Right ventricle myocardium inferior (tissue), 1 donor: ENCODE measurements at places on chromosomes 2 and 18. TPM values are rescaled to one million over a fixed set of nuclear protein-coding genes. Genes with fewer than 3 reads are reported as not detected.

GRCh38 chr2:7508296-7508943 lies 591.2 kb downstream of the RNF144A start:
- no peak for DNase-seq

GRCh38 chr2:171889333-171889732 lies 4.7 kb downstream of the SLC25A12 start:
- no peak for DNase-seq

DNA sequence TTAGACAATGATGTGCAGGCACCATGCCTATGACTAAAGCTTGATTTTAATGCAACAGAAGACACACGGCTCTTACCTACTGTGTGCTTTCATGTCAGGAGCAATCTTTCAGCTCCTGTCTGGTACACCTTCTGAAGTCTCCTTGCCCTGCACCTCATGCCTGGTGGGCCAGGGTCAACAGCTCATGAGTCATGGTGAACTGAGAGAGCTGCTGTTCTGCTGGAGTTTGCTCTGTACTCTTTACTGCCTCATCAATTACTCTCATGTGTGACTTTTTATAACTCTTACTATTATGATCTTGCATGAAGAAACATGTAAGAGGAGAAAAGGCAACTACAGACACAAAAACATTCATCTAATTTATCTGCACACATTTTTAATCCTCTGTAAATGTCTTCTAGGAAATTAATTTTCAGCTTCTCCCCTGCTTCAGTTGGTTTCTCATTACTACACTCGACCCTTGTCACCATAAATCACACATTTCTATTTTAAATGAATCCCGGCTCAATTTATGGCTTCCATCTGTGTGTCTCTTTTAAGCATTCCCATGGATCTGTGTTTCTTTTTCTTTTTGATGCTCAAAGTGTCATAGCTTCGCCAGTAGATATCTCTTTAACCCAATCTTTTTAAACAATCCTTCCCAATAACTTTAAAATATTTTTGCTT lies 9.7 kb downstream of the SERPINB7 start:
- DNase-seq: no peak

DNA sequence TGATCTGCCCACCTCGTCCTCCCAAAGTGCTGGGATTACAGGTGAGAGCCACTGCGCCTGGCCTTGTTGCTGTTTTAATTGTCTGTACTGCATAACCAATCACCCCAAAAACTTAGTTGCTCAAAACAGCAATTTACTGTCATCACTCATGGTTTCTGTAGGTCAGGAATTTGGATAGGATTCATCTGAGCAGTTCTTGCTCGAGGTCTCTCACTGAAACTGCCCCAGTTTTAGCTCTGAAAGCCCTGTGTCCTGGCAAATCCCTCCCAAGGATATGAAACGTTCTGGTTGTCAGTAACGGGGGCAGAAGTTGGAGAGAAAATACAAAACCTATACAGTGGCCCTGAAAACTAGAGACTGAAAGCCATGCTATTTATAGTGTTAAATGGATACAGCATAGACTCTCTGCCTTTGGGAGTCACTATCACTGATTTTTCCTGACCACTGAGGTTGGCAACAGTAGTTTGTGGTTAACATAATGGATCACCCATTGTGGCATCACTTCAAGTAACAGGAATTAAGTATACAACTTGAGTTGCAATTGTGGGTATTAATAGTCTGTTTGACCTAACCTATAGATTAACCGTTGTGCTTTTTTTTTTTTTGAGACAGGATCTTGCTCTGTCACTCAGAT lies 27.2 kb upstream of the ERICH2 start:
- no peak for DNase-seq

- no peak for DNase-seq
These were observed 77.8 kb downstream of the NCKAP5 start for GRCh38 chr2:133490411-133490980.

GRCh38 chr2:60484133-60484645 lies 69.3 kb downstream of the BCL11A start:
- DNase-seq: no peak

DNA sequence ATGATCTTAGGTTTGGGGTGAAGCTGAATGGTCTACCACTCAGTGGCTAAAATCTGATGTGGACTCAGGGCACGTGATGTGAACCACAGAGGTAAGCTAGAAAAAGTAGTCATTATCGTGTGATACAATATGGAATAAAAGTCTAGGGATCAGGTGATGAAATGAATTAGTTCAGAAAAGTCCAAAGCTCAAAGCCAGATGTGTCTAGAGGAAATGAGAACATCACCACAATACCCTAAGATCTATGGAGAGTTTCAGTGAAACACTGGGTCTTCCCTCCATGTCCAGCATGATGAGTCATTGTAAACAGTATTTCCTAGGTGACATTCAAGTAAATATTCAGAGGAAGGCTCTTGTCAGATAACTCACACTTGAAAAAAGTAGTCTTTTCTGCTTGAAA lies 1257.4 kb upstream of the ZEB2 start:
- no peak for DNase-seq

- no peak for DNase-seq
These were observed 843.4 kb downstream of the TMEM182 start for GRCh38 chr2:103605071-103605780.

DNA sequence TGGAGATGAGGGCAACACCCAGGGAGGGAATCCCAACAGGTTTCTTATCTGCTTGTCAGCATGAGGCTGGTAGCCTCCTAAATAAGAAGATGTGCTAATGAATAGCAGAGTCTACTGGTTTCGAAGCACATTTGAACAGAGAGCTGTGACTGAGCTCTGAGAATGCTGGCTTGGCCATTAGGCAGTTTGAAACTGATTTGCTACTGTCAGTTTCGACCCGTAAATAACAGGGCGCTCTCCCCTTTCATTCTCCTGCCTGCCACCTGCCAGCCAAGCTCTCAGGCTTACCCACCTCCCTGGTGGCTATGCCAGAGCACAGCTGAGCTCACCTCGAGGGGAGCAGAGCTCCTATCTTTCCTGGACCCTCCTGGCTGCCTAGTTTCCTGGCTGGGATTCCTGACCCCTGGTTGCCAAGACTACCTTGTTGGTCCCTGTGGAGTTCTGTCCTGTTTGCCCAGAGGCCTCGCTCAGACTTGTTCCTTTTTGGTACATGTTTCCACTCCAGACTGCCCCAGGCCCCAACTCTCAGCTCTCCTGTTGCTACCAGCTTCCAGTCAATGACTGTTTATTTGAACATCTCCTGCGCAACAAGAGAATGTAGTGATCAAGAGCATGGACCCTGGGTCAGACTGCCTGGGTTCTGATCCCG lies 102.3 kb upstream of the ALPP start:
- DNase-seq: no peak

GRCh38 chr2:9110893-9111569 lies 95.6 kb upstream of the ASAP2 start:
- DNase-seq: no peak

- no peak for DNase-seq
These were observed 114.1 kb upstream of the TRIB2 start for GRCh38 chr2:12602661-12603060.

DNA sequence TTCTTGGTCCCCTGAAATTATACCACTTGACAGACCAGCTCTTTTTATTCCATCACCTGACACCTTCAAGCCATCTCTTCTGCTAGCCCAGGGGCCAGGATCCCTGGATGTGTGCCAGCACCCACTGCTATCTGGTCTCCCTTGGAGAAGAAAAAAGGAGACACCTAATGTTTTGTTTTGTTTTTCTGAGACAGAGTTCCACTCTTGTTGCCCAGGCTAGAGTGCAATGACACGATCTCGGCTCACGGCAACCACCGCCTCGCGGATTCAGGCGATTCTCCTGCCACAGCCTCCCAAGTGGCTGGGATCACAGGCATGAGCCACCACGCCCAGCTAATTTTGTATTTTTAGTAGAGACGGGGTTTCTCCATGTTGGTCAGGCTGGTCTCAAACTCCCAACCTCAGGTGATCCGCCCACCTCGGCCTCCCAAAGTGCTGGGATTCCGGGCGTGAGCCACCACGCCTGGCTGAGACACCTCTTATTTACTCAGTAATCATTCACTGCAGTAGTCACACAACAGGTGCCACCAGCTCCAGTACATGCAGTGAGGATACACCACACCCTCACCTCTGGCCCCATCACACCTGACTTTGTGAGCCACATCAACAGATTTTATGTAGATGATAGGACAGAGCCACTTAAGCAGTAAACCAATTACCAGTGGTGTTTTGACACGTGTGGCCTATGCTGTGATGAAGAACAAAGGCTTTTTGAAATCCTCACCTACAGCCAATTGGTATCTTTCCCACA lies 42.8 kb upstream of the PCBP1 start:
- no peak for DNase-seq

DNA sequence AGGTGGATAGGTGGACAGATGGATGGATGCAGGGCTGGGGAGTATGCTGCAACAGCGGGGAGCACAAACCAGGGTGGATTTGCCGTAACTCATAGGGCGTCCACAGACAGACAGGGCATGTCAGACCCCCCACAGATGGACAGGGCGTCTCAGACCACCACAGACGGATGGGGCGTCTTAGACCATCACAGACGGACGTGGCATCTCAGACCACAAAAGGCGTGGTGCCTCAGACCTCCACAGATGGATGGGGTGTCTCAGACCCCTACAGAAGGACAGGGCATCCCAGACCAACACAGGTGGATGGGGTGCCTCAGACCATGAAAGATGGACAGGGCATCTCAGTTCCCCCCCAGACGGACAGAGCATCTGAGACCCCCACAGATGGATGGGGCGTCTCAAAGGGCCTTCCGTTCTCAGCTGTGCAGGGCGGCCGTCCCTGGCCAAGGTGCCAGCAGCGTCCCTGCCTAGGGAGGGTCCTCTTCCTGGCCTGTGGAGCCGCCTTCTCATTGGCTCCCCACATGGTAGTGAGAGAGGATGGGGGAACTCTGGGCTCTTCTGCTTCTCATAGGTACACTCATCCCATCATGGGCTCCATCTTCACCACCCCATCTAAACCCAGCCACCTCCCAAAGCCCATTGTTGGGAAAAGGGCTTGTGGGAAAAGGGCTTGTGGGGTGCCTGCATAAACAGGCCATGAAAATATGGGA lies 2.1 kb downstream of the ANKMY1 start:
- peak; percentile 67 for DNase-seq

DNA sequence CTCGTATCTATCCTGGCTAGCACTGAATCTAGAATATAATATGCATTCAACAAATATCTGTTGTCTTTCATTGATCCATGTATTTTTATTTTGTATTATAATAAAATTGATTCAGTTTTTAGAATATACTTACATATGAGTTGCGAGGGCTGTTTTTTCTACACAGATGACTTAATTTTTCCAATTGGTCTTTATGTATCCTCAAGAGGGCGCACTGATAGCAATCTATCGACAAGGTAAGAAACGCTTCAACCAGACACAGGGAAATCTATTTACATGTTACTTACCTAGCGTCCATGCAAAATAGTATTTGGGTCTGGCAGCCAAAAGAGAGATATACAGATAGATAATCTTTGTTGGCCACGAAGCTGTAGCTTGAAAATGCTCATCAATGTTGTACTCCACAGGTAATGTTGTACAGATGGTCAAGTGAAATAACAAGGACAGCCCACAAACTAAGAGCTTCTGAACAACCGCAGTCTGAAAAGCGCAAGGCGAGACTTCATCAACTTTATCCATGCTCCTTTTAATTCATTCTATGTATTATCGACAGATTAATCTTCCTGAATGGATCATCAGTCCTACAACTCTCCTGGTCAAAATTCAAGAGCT lies 35.5 kb upstream of the KIDINS220 start:
- no peak for DNase-seq

GRCh38 chr2:218622606-218623365 lies 15.1 kb downstream of the PLCD4 start:
- no peak for DNase-seq

- no peak for DNase-seq
These were observed 134.5 kb downstream of the PTRHD1 start for GRCh38 chr2:24658531-24659202.

The DSC1 gene
- 3.0 TPM for total RNA-seq

The RBM45 gene
- 5.6 TPM for total RNA-seq

The FAM237A gene
- 1.2 TPM for total RNA-seq

The IL37 gene
- not detected for total RNA-seq

The CSRNP3 gene
- total RNA-seq: 5.1 TPM

The RGPD3 gene
- total RNA-seq: 0.16 TPM

The TUBA4B gene
- total RNA-seq: not detected

The SLC14A1 gene
- total RNA-seq: 24.9 TPM
